ENCODE measurements at places on chromosomes 4 and X.

DNA sequence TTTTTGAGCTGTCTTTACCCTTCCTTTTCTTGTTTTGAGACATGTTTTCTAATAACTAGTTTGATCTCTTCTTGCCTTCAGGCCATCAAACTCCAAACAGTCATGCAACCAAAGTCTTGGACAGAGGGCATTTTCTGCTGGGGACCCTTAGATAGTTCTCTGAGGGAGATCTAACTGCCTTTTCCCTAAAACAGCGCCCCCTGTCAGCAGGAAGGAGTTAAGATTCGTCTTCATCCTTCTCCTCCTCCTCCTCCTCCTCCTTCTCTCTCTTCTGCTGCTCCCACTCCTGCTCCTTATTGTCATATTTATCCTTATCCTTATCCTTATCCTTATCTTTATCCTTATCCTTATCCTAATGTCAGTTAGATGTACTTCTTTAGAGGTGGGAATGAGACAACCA, 417.2 kb downstream of the TRAM1L1 start:
- DNase-seq, result no peak

- no peak for DNase-seq
Observed at GRCh38 chr4:176226736-176227135, 31.4 kb upstream of the SPATA4 start.

DNA sequence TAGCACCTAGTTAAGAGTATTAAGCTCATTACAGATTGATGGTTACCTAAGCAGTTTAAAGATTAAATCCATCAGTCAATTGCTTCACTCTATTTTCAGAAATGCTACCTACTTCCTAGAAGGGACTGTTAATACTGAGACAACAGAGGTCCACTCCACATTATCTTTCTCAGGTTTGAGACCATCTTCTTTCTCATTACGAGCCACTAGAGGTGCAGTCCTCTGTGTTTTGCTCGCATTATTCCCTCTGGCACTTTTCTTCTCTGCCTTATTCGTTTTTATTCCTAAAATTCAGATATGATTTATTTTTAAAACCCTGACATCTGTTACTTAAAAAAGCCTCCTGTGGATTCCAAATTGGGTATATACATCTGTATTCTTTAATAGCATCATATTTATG, 459.1 kb downstream of the FSTL5 start:
- no peak for DNase-seq

DNA sequence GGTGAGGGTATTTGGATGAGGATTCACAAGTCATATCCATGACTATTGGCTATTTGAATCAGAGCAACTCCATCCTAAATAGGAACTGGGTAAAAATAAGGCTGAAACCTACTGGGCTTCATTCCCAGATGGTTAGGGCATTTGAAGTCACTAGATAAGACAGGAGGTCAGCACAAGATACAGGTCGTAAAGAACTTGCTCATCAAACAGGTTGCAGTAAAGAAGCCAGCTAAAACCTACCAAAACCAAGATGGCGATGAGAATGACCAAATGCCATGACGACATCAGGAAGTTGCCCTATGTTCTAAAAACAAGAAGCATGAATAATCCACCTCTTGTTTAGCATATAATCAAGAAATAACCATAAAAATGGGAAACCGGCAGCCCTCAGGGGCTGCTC, 224.9 kb downstream of the PACRGL start:
- no peak for DNase-seq

DNA sequence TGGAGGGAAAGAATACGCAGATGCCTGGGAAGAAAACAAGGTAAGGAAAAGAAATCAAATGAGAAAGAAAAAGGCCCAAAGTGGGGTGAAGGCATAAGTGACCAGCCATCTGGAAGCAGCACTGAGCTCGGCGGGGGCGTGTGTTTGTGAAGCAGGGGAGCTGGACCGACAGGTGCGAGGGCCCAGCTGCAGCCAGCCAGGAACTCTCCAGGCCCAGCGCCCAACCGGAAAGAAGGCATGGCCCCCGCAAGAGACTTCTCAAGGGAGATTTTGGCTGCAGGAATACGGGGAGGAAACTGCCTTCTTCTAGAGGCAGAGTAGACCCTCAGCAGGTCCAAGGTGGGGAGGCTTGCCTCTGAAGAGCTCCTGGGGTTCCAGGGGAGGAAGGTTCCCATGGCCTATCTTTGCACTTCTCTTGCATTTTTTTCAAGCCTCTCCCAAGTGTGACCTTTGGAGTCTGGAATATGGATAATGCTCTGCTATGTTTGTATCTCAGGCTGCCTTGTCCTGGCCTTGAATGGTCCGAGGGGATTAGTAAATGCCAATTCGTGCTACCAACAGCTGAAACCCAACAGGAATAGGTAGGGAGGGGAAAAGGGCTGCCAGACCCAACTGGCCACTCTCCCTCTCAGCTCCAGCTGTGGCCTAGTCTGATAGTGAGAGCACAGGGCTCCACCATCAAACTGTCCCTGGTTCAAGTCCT, 10.8 kb upstream of the CITED1 start:
- DNase-seq, result no peak

GRCh38 chr4:131159261-131159660, 1989.8 kb upstream of the PCDH10 start:
- DNase-seq, result no peak

DNA sequence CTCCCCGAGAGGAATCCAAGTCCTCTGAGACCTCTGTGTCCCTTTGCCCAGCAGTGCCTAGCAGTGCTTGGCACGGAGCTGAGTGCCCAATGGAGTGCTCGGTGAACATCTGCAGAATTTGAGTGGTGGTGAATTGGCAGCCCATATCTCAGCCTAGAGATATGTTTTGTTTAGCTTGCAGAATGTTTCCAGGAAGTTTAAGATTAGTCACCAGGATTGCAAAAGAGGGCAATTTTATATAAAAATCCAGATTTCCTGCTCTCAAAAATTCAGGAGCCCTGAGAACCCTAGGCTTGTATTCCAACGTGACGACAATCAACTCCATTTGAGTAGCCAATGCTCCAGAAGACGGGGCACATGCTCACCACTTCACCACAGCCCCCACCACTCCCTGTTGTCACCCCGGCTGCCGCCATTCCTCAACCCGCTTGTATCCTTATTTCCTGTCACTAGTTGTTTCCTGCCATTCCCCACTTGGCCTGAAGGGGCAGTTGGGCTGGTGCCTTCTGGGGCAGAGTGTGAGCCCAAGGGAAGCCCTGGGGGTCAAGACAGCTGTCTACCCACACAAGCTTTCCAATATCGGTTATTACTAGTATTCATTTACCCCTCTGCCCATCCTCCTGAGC, 116.9 kb downstream of the EFNB1 start:
- no peak for DNase-seq

DNA sequence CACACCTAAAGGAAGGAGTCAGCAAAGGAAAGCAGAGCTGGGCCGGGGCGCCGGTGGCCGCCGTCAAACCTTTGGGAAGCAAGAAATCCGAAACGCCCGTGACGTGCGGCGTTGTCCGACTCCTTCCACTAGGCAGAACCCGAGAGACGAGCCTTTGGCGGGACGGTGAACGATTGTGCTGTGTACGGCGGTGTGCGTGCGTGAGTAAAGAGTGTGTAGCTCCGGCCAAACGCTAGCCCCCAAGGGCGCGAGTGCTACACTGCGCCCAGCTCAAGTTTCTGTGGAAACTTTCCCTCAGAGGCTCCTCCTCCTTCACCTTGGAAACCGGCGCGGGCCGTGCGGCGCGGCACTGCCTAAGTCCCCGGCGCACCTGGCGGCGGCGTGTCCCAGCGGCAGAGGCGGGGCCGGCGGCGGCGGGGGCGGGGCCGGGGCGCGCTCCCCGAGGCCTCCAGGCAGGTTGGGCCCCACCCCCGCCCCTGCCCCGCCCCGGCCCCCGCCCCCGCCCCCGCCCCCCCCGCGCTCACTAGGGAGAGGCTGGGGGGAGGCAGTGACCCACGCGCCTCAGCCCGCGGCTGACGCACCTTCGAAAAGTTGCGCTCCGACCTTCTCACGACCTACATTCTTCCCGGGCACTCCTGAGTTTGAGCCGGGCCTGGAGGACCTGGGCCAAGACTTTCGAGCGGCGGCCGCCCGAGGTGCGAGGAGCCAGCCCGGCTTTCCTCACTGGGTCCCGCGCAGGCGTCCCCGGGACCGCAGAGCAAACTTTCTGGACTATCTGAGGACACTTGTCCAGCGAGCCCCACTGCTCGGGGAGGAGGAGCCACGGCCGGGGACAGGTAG, at the start of gene FHIP1A:
TSS of gene FHIP1A (plus strand) at position 547 of the 840 bp plus-strand sequence. CDS start 157,084 bp downstream, outside the sequence.
- DNase-seq, result peak; percentile 79

DNA sequence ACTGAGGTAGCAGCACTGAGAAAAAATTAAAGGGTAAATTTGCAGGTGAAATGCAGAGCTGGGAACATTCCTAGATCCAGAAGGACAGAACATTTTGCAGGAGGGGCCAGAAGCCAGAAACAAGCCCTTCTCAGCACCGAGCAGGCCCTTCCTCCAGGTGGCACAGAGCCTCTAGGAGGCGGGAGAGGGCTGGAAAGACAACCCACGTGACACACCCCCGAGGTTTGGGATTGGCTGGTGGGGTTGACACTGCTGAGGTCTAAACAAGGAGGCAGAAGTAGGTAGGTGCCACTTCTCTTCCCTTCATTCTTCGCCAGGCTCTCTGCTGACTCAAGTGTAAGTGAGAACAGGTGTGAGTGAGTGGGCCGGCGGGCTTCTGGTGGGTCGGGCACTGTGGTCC, at the start of gene PAGE4:
TSS of gene PAGE4 (plus strand) at position 288 of the 400 bp plus-strand sequence. CDS start 1,126 bp downstream, outside the sequence.
- no peak for DNase-seq

DNA sequence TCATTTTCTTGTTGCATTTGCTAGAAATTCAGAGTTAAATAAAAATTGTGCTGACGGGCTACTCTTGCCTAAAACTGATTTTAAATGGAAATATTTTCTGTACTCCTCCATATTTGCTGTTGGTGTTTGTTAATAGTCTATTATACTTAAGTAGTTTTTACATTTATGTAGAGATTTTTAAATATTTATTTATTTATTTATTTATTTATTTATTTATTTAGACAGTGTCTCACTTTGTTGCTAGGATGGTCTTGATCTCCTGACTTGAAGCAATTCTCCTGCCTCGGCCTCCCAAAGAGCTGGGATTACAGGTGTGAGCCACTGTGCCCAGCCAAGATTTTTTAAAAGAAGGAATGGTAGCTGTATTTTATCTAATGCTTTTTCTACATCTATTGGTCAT, 68.1 kb downstream of the TMEM164 start:
- no peak for DNase-seq

- no peak for DNase-seq
Observed at GRCh38 chr4:185286571-185286970, 77.2 kb downstream of the SNX25 start.

GRCh38 chr4:121421594-121421993, 40.8 kb upstream of the QRFPR start:
- peak; percentile 3 for DNase-seq

GRCh38 chr4:20408611-20409010, 156.9 kb downstream of the SLIT2 start:
- no peak for DNase-seq

DNA sequence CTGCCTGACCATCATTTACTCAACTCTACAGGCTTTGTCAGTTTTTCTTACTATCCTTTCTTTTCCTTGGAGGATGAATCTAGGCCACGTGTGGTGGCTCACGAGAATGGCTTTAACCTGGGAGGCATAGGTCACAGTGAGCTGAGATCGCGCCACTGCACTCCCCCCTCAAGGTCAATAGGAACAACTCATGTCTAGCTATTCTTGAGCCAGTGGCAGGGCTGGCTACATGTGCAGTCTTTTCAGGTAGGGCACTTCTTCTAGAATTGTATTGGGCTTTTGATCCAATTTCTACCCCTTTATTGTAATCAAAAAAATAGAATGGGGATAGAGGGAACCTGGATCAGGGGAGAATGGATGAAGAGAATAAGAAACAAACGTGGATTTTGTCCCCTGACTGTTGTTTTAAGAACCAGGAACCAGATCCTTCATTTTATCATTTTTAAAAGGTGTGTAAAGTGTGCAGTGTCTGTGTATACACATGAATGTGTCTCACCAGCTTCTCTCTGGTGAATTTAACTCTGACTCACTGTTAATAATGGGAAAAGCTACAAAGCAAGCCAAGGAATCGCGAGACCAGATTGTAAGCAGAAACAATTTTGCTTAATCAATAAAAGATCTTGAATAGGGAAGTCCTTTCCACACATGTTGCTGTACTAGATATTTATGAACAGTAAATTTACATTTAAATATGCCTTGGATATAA, 283.9 kb upstream of the GPC4 start:
- no peak for DNase-seq

GRCh38 chrX:69564665-69565064, 51.2 kb upstream of the EDA start:
- no peak for DNase-seq

DNA sequence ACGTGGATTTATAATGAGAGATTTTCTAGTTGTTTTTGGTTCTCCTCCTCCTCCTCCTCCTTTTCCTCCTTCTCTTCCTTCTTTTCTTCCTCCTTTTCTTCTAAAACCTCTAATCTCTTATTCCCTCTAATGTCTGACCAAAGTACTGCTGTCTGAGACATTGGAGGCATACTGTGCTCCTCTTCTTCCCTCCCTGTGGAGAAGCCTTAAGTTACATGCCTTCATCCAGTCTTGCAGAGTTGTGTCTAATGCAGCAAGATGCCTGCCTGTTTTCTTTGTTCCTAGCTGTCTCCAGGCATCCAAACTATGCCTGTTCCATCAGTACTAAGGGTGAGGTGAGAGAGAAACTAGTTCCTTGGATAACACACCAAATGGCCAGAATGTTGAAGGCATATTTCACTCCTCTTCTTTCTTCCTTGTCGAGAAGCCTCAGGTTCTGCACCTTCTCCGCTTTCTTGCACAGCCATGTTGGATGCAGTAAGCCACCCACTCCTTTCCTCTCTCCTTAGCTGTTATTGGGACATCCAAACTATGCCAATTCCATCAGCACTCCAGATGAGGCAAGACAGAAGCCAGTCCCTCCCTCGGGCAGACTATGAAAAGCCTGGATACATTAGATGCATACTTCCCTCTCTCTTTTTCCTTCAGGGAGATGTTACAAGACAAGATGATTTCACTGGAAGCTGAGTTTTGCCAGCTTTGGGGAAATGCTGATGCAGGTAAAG, 285.7 kb upstream of the TRAM1L1 start:
- no peak for DNase-seq

DNA sequence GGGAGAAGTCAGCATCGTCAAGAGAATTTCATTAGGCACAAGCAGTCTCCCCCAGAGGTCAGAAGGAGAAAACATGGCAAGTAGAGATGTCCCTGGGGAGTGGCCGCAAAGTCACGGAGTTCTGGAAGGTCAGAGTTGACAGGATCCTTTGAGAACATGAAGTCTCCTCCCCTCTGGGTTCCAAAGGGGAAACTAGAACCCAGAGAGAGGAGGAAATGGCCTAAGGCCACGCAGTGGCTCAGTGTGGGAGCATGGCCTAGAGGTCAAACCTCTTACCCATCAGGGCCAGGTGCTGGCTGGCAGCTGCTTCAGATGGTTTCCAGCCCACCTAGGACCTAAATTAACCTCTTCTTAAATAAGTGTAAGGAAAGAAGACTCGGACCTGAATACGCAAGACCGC, 884 bp downstream of the IDH3G start:
- no peak for DNase-seq

- DNase-seq, result no peak
Observed at GRCh38 chrX:150508451-150509367, 59.7 kb upstream of the MTM1 start.
